ENCODE measurements at places on chromosomes 2 and 18.

- no peak for DNase-seq
Observed at GRCh38 chr2:69926849-69927515, 12.1 kb downstream of the MXD1 start.

DNA sequence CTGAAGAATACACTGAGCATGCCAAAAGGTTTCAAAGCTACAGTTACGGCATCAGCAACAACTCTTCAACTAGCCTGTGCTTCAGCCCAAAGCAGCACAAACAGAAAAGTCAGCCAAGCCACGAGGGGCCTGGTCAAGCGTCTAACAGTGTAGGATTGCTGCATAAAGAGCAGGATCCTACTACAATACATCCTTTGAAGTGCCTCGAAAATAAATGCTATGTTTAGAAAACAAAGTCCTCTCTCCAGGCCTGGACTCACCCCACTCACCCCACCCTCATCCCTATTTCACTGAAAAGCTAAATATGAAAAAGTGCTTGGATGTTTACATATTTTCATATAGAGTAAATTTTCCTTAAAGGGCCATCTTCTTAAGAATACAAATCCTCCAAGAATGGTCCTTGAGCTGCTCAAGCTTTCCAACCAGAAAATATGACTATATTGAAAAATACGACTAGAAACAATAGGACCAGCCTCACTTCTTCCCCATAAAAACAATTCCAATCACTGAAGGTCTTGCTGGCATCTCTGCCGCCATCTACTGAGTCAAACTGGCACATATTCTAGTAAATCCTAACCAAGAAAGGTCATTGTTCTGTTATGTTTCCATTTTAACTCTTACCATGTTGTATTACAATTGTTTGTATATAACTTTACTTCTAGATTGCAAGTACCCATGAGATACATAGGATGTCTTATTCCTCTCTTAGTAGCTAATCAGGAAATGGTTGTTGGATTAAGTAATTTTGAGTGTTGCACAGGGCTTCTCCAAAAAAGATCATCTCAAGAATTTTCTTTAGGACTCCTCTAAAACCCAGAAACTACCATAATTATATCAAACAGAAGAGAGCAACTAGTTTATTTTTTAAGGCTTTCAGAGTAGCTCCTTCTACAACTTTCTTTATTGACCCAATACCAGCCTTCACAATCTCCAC is 63.6 kb downstream of the CLHC1 start:
- peak; percentile 69 for DNase-seq

DNA sequence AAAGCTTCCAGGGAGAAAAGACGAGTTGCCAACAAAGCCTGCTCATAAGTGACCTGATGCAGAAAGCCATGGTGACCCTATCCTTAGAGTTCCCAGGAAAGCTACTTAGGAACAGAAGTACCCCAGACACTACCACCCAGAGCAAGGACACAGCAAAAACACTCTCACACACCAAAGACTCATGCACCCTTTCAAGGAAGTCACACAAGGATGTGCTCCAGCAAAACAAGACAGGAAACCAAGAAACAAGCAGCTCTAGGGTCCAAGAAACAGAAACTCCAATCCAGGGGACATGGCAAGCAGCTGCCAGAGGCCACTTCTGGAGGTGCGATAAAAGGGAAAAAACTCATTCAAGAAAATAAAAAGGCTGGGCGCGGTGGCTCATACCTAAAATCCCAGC is 5.7 kb downstream of the KIF1A start:
- no peak for DNase-seq

GRCh38 chr18:49520661-49521145 is 33.7 kb upstream of the C18orf32 start:
- peak; percentile 51 for DNase-seq

GRCh38 chr2:31390324-31390723 is 24.2 kb downstream of the XDH start:
- DNase-seq, result no peak

DNA sequence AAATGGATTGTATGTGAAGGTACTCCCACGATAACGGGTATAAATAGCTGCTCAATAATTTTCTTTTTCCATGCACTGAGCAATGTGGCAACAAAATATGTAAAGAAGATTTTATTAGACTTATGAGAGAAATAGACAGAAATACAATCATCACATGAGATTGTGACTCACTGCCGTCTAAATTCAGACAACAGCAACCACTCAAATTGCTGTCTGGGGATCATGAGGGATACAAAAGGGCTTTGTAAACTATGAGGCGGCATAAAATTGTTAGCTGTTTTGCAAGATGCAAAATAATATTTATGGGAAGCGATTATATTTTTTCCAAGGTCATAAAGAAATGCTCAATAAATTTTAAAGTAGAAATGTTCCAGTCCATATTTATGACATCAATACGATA is 259.1 kb upstream of the AGAP1 start:
- DNase-seq, result no peak

Measured in M059J (cell line).